ENCODE measurements at places on chromosomes 6 and 20.

- DNase-seq, result no peak
Measured at GRCh38 chr6:17972074-17972952, 15.1 kb downstream of the KIF13A start.

GRCh38 chr6:3330199-3330598, 71.5 kb downstream of the PSMG4 start:
- no peak for DNase-seq

DNA sequence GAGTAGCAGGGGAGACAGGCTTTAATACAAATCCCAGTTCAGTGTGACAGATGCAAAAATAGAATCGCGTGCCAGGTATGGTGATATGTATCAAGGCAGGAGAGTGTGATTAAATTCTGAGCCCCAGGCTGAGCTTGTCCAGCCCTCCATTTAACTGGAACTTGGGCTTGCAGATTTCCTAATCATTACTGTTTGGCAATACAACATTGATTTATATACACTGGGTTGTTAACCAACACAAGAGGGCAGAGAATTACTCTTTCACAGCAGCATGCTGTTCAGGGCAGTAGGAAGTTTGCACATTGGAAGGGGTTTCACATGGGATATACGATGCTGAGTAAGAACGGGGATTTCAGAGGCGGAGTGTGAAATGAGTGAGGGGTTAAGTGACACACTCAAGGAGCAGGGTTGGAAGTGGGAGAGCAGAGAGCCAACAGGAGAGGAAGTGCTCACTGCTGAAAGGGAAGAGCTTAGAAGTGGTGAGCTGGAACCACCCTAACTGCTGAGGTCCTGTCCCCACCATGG, 70.8 kb upstream of the ATXN1 start:
- no peak for DNase-seq

DNA sequence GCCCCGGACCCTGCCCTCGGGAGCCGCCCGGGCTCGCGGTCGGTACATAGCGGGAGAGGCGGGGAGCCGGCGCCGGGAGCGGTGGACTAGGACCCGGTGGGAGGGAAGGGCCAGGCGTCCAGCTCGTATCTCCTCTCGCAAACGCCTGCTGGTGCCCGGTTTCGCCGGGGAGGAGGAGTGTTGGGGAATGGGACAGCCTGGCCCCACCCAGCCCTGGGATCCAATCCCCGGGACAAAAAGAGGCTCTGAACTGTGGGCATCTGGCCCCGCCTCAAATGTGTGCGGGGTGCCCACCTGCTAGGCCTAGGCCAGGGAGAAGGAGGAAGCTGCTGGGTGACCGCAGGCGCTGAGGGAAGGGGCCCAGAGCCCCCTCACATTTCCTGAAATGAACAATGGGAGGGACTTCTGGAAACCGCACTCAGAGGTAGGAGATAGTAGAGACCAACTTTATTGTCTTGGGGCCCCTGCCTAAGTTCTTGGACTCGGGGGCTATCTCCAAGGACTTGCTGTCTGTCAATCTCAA, at the start of gene KCNK17:
TSS of gene KCNK17 (minus strand) at position 147 of the 523 bp plus-strand sequence. CDS start at position 48, 99 bp downstream.
- no peak for DNase-seq

DNA sequence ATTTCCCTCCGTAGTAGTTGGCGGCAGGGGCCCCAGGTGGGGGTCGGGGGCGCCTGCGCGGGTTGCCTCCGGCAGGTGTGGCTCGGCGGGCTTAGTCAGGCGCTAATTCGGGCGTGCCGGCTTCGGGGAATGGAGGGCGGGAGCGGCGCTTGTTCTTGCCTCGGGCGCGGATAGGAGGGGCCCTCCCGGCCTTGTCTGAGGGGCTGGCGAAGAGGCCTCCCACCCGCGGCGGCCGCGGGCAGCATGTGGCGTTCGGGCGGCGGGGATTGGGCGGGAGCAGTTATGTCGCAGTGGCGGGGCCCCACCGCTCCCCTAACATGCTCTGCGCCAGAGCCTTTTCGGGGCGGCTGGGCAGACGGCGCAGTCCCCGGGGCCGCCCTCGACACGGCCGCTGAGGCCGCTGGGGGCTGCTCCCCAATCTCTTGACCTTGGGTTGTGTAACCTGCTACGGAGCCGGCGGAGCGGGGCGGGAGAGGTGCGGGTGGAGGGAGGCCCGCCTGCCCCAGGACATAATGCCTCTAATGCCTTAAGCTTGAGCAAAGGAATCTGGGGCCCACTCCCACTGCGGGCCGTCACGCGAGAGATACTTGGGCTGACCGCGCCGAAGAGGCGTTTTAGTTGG, 1.1 kb downstream of the AMD1 start:
- DNase-seq, result peak; percentile 70

DNA sequence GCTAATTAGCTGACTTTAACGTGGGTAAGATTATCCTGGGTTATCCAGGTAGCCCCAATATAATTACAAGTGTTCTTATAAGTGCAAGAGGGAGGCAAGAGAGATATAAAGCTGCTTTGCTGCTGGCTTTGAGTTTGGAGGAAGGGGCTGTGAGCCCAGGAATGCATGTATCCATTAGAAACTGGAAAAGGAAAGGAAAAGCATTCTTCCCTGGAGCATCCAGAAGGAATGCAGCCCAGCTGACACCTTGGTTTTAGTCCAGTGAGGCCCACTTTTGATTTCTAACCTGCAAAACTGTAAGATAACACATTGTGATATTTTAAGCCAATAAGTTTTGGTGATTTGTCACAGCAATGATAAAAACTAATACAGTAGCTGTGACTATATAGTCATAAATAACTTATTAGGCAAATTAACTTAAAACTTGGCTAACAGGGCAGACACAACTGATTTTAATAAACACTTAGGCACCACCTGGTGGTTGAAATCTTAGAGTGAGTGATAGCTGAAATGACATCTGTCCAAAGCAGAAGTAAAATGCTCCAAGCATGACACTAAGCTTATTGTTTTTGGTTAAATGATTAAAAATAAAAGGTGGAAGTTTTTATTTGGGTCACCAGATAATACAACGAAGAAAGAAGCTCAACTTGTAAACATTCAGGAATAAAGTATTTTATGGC, 35.6 kb downstream of the ADGRF4 start:
- no peak for DNase-seq

GRCh38 chr6:110095935-110096334, 83.5 kb downstream of the WASF1 start:
- no peak for DNase-seq

GRCh38 chr20:47164140-47164539, 192.4 kb downstream of the ZMYND8 start:
- no peak for DNase-seq

GRCh38 chr6:20747991-20748390, 213.7 kb downstream of the CDKAL1 start:
- DNase-seq, result no peak

GRCh38 chr6:170124836-170125235, 166.0 kb downstream of the DLL1 start:
- no peak for DNase-seq

- no peak for DNase-seq
Measured at GRCh38 chr6:43949551-43949991, 177.7 kb downstream of the MRPL14 start.

- no peak for DNase-seq
Measured at GRCh38 chr6:110315207-110315868, 42.8 kb downstream of the METTL24 start.

GRCh38 chr6:34172961-34173775, 27.3 kb upstream of the GRM4 start:
- DNase-seq, result no peak

DNA sequence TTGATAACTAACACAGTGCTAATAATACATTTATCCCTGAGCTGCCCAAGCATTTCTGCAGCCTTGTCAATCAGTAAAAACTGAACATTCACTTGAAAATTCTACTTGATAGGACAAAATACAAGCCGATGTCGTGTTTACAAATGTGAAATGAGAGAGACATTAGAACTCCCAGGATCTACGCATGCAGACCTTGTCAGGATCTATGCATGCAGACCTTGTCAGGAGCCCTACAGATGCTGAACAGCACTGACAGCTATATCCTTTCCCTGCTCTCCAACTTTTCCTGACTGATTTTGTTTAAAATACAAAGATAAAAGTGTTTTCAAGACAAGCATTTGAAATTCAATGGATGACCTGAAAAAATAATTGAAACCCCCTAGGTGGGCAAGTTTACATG, 28.9 kb downstream of the INSM1 start:
- DNase-seq, result no peak

DNA sequence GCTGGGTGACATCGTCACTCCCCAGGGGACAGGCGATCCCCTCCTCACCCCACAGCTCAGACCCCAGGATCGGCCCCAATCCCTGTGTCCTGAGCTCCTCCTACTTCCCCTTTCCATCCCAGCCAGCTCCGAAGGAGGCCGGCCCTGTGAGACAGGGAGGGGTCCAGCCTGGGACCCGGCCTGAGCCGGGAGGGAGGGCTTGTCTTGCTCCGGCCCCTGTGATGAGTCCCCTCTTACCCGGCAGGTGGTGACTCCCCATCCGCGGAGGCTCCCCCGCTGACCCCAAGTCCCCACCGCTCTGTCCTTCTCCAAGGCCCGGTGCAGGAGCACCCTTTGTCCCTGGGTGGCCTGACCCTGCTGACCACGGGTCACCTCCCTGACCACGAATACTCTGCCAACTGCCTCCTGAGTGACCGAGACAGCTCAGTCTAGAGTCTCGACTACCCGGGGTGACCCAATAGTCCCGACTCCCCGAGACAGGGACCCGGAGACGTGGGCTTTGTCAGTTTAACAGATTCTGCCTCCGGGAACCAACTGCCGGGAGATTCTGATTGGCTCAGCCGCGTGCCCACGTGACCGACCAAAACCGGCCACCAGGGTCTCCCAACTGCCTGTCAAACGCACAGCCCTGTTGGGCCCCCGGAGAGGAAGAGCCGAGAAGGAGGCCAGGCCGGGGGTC, 187.4 kb upstream of the PROKR2 start:
- no peak for DNase-seq

- no peak for DNase-seq
Measured at GRCh38 chr6:46746696-46747095, at the start of gene ANKRD66. Gene ANKRD66 (plus strand): TSS chr6:46746933. CDS start chr6:46751949, 5,016 bp downstream.

GRCh38 chr20:41467690-41468089, 101.1 kb upstream of the EMILIN3 start:
- no peak for DNase-seq

GRCh38 chr6:14726816-14727493, 518.9 kb upstream of the JARID2 start:
- no peak for DNase-seq

- no peak for DNase-seq
Measured at GRCh38 chr6:32174416-32174815, 1.5 kb downstream of the AGPAT1 start.

- peak; percentile 96 for DNase-seq
Measured at GRCh38 chr6:31462964-31463870, 34.7 kb upstream of the MICB start.

DNA sequence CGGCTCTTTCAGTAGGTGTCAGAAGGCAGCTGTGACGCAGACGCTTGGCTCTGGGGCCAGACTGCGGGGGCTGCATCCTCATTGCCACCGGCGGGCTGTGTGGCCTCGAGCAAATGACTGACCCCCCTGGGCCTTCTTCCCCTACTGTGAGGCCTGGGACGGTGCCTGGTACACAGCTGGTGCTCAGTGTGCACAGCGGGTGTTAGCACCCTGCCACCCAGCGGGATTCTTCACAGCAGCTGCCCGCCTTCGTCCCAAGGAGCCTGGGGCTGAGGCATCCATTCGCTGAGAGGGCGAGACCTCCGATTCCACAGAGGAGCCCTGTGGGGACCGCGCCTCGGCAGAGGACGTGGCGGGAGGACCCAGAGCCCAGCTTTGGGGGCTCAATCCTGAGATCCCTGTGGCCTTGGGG, 10.6 kb downstream of the SLCO4A1 start:
- DNase-seq, result no peak

Data from CD4-positive, alpha-beta memory T cell (primary cell).